ENCODE measurements at places on chromosomes 6 and 20.
A peak's percentile ranks its signal among the peaks of the same experiment; 100 is the strongest.

DNA sequence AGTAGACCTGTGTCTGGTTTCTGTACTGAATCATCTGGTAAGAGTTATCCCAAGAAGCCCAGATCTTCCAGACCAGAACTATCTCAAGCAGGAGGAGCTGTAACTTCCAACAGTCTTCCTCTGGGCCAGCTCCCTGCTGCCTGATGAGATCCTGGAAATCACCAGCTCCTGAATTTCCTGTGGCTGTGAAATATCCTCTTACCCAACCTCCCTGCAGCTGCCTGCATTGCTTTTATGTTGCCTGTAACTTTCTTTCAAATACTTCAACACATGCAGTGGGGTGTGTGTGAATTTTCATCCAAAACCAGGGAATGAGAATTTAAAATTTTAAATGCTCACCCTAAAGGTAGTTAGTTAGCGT lies 160.5 kb upstream of the LAMP5 start:
- no peak for DNase-seq

DNA sequence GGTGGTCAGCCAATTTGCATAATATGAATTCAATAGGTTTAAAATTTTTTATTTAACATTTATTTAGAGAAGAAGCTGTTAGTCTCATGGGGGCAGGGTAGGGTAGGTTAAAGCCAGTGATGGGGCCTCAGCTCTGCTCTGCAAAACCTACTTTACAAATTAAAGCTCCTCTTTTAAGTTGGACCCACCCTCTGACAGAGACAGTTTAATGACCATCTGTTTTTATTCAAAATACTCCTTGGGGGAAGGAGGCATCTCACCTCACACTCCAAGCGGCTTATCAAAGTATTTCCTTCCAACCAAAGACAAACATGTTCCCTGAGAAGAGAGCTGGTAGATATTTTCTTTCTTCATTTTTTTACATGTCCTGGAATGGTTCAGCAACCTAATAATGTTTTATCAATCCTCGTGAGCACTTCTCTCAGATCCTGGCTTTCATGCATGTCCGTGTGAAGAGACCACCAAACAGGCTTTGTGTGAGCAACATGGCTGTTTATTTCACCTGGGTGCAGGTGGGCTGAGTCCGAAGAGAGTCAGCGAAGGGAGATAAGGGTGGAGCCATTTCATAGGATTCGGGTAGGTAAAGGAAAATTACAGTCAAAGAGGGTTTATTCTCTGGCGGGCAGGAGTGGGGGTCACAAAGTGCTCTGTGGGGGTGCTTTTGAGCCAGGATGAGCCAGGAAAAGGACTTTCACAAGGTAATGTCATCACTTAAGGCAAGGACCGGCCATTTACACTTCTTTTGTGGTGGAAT lies 184.7 kb downstream of the GJA1 start:
- no peak for DNase-seq

DNA sequence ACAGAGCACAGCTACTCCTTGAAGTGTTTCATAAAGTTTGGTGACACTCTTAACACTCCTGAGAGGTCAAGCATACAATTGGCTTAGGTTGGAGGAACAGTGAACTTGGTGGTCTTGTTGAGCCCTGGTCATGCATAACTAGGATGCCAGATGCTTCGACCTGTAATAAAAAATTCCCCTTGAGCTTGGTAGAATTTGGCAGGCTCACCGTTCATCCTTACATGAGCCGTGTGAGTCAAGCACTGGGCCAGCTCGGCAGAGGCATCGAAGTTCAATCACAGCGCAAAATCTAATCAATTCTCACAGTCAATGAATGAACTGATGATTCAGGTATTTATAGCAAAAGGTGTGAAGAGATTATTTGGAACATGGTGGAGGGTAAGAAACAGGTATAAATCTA lies 33.7 kb downstream of the CYP24A1 start:
- no peak for DNase-seq

DNA sequence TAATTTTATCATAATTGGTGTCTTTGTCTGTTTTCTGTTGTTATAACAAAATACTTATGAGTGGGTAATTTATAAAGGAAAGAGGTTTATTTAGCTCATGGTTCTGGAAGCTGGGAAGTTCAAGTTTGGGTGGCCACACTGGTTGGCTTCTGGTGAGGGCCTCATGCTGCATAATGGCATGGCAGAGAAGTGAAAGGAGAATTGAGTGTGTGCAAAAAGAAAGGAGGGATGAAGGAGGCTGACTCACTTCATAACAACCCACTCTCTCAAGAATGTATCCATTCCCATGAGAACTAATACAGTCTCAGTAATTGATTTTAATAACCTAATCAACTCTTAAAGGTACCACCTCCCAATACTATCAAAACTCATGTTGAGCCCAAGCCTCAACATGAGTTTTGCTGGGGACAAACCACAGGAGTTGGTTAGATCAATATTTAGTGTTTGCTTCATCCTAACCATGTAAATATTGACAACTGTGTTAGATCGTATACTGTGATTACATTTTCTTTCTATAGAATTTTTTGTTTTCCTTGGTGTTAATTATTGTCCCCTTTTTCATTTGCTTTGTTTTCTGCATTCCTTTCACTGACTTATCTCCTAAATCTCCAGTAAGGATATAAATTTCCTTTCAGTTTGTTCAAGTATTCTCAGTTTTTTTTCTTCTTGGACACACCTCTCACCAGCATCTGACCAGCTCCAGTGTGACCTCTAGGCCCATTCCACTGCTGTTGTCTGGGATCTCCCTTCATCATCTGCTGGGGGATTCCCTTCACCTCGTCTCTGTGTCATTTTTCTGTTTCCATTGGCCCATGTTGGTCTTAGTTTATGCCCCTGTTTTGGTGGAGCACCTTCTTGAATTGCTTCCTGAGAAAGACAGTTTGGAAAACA lies 54.8 kb upstream of the SCGN start:
- no peak for DNase-seq

DNA sequence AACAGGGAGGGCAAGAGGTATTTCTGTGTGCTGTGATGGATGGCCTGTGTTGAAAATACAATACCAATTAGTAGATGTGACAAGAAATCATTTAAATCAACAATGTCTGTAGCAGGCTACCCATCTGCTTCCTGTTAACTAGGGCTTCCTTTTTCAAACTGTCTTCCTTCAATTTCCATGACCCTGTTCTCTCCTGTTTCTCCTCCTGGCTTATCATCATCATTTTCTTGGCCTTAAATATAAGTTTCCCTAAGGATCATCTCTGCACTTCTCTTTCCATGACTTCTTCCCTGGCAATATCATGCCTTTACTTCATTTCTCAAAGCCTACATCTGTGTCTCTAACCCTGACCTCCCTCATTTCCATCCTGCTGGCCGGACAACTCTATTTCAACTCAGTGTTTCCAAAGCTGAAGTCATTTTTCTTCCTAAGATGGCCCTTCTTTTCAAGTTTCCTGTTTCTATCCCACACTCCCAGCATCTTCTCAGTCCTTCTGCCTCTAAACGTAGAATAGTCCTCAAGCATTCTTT lies 18.2 kb downstream of the ZC2HC1B start:
- no peak for DNase-seq

GRCh38 chr6:146211646-146212045 lies 182.8 kb downstream of the GRM1 start:
- DNase-seq = peak; percentile 70

DNA sequence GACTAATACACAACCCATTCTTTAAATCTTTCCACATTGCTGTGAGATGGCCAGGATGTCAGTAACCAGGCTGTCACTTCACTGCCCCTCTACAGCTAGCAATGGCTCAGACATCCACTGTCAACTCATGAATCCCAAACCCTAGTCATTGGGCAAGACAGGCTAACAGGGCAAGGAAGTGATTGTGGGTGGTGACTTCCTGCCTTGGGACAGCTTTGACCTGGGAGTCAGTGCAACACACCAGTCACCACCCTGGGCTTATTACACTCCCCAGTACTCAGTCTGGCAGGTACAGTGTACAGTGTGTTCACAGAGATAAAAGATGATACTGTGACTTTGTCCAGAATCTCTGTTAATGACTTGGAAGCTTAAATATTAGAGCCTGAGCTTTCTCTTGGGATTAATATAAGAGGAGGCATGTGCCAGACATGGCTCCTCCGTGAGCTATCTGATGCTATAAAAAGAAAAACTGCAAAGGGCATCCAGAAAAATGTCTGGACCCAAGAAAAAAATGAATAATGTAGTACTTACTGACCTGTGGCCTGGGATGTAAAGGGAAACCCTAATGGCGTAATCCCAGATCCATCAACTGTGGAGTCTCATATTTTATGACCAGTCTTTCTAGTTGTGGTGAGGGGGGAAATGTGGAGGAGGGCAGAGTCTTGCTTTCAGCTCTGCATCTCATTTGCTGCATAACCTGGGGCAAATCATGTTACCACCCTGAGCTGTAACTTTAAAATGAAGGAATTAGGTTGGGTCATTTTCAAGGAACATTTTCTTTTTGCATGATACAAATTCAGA lies 244.4 kb downstream of the SLC24A3 start:
- DNase-seq = peak; percentile 49

DNA sequence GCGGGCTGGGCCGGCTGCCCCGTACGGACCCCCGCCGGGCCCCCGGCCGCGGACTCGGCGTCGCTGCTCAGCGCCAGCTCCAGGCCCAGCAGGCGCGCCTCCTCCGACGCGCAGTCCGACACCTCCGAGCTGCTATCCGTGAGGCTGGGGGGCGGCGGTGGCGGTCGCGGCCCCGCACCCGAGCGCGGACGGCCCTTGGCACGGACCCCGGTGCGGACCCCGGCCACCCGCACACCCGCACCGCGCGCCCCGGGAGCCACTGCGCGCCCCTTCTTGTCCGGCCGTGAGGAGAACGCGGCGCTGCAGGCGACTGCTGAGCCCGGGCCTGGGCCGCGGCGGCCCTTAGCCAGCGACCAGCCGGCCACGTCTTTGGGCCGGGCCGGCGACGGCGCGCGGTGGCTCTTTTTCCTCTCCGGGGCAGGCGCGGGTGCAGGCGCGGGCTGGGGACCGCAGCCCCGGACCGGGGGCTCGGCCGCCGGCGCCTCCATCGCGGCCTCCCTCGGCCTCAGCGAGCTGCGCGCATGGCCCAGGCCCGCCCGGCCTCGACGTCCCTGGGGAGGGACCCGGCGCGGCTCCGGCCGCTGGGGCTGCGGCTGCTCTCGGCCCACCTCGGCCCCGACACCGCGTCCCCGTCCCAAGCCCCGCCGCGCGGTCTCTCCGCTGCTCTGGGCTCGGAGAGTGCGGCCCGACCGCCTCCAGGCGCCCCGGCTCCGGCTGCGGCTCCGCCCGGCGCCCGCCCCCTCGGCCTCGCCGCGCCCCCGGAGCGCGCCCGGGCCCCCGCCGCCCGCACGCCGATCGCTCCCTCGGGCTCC lies 12.9 kb upstream of the TLDC2 start:
- no peak for DNase-seq

Data from OCI-M1 (cell line).